Ecto neural progenitor cell (in vitro differentiated cells): ENCODE measurements at places on chromosomes 11 and 22.

GRCh38 chr11:93476796-93477195 lies 66.4 kb downstream of the SMCO4 start:
- no peak for DNase-seq

GRCh38 chr11:75663808-75664207 lies 5.0 kb downstream of the MAP6 start:
- DNase-seq: no peak

GRCh38 chr11:60710482-60710881 lies 11.1 kb downstream of the MS4A8 start:
- no peak for DNase-seq

- no peak for DNase-seq
These were observed 51.1 kb downstream of the LIF start for GRCh38 chr22:30195245-30196140.

DNA sequence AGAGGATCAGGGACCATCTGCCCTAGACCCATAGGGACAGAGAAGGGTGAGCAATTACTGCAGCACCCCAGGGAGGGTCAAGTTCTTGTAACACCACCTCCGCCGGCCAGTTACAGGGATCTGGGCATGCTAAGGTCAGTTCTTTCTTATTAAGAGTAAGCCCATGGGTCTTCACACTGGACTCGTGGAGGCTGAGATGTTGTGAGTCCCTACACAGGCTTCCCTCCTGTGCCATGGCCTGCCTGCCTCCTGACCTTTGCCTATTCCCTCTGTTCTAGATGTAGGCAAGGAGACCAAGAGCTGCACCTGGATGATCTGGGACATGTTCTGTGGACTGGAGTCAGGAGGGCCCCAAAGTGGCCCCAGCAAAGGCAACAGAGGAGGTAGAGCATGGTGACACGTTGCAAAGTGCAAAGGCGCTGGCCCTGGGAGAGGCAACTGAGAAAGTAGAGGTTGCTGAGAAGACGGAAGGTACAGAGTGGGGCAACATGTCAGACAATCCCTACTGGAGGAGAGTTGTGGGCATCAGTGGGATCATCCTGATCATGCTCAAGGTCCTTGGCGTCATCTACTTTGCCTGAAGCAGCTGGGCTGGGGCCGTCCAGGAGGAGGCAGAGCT lies 16.3 kb upstream of the GNAZ start:
- DNase-seq: no peak

DNA sequence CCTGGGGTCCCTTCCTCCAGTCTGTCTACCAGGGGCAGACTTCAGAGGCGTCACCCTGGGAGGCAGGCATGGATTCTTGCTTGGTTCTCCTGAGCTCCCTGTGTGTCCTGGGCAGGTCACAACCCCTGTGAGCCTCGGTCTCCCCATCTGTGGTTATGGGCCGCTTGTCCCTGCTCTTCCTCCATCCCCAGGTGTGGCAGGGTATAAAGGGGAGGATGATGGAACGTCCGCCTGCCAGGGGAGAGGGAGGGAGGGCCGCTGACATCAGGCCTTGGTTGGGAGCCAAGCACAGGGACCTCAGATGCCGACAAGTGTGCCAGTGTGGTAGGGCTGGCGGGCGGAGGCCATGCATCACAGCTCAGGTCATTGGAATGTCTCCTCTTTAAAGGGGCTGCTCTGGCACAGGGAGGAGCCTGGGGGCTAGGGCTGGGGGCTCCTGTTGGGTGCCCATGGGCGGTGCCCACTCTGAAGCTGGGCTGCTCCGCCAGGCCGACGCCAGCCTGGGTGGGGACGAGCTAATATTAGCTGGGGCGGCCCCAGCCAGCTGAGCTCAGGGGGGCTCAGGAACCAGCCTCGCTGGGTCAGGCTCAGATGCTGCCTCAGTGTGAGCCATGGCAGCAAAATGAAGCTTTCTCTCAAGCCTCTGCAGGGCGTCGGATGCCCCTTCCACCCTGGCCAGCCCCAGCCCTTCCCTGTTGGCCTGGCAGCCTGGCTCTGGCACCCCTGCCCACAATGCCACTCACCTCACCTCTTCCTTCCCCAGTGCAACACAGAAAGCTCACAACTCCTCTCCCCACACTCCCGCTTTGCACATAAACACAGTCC lies 12.8 kb downstream of the KCNC1 start:
- no peak for DNase-seq

GRCh38 chr11:118471030-118471429 lies 34.7 kb downstream of the KMT2A start:
- no peak for DNase-seq

DNA sequence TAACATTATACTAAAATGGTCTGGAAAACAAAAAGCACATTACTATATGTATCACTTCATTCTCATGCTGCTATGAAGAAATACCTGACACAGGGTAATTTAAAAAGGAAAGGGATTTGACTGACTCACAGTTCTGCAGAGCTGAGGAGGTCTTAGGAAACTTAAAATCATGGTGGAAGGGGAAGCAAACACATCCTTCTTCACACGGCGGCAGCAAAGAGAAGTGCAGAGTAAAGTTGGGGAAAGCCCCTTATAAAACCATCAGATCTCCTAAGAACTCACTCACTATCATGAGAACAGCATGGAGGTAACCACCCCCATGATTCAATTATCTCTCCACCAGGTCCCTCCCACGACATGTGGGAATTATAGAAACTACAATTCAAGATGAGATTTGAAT lies 60.0 kb downstream of the FAM181B start:
- DNase-seq: no peak

GRCh38 chr11:61141601-61142028 lies 19.6 kb downstream of the VPS37C start:
- DNase-seq: no peak

GRCh38 chr11:44371706-44372105 lies 61.8 kb upstream of the ALX4 start:
- no peak for DNase-seq

- no peak for DNase-seq
These were observed 14.0 kb downstream of the PANX1 start for GRCh38 chr11:94142308-94143281.

- peak; percentile 81 for DNase-seq
These were observed 14.9 kb upstream of the CCDC73 start for GRCh38 chr11:32809313-32809712.

DNA sequence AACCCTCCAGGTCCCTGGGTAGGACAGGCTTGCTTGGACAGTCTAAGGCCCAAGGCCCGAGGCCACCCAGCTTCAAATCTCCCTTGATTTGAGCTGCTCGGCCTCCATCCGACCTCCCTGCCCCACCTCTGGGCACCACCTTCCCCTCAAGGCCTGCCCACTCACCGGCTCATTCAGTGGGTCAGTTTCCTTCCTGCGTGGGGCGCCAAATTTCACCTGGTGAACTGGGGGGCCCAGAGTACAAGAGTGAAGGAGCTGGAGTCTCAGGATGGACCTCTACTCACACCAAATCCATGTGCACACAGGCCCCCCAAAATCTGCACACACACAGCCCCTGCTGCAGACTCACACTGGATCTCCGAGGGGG lies 3.8 kb downstream of the MAP4K2 start:
- no peak for DNase-seq

- DNase-seq: no peak
These were observed 142.8 kb downstream of the ENTHD1 start for GRCh38 chr22:39750759-39751158.

- no peak for DNase-seq
These were observed 209.5 kb downstream of the CASP12 start for GRCh38 chr11:104688731-104689130.

GRCh38 chr11:120942701-120943100 lies 81.2 kb upstream of the TBCEL start:
- no peak for DNase-seq
